ENCODE measurements at places on chromosomes 4 and X.
A peak's percentile ranks its signal among the peaks of the same experiment; 100 is the strongest.

DNA sequence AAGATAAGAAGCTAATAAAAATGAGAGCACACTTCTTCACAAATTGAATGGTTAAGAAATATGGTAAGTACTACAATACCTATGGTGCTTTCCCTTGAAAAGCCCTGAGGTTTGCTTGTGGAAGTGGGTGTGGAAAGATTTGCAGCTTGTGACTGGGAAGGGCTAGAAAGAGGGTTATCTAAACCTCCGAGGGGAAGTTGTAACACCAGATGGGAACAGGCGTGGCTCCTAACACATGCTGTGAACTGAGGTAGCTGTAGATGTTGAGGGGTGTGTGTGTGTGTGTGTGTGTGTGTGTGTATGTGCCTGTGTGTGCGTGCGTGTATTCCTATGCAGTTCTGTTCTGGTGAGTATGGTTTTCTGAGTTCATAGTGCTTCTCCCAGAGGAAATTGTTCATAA is 21.5 kb downstream of the FRMPD4 start:
- DNase-seq: no peak

GRCh38 chrX:29477878-29478277 is 737.5 kb upstream of the MAGEB2 start:
- no peak for DNase-seq

- DNase-seq: peak; percentile 41
Measured at GRCh38 chrX:130055103-130055502, 55.2 kb downstream of the ELF4 start.

GRCh38 chrX:1629244-1629643 is 14.4 kb downstream of the ASMT start:
- DNase-seq: no peak

DNA sequence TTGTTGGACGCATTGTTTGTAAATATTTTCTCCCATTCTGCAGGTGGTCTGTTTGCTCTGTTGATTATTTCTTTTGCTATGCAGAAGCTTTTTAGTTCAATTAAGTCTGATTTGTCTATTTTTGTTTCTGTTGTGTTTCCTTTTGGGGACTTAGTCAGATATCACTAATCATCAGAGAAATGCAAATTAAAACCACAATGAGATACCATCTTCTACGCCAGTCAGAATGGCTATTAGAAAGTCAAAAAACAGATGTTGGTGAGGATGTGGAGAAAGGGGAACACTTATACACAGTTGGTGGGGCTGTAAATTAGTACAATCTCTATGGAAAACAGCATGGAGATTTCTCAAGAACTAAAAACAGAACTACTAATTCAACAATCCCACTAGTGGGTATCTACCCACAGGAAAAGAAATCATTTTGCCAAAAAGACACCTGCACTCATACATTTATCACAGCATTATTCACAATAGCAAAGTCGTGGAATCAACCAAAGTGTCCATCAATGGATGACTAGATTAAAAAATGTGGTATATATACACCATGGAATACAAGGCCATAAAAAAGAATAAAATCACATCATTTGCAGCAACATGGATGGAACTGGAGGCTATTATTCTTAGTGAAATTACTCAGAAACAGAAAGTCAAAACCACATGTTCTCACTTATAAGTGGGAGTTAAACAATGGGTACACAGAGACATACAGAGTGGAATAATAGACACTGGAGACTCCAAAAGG is 8.1 kb downstream of the COQ2 start:
- no peak for DNase-seq

DNA sequence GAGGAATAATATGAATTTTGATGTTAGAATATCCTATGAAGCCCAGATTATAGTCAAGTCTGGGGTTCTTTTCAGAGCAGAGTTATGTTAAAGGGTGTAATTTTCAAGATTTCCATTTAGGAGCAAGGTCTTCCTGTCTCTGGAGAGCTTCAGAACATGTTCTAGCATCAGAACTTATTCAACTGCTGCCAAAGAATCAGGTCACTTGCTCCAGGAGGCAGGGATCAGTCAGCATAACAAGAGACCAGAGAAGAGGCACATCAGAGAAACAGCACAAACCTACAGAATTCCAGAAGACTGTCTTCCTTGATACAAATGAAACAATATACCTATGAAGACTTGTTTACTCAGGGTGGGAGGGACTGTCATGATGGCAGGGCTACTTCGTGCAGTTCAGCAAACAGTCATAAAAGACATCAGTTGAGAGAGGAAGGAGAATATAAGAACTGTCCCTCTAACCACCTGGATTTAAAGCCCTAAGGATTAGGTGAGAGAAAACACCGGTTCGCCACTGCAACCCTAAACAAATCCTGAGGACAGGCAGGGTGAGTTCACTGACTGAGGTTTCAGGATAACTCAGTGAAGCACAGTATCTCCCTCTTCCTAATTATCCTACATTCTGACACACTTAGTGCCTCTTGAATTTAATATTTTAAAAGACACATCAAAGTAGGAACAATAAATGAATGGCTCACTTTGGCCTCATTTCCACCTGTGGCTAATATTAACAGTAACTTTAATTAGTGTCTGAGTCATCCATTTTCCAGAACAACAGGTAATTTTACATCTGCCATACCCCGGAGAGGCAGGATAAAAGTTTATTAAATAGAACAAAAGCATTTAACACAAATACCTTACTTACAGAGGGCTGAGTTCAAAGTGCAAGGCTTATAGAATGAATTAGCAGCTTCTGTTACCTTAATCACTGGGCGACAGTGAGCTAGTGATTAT is 93.0 kb downstream of the HDAC8 start:
- DNase-seq: no peak

DNA sequence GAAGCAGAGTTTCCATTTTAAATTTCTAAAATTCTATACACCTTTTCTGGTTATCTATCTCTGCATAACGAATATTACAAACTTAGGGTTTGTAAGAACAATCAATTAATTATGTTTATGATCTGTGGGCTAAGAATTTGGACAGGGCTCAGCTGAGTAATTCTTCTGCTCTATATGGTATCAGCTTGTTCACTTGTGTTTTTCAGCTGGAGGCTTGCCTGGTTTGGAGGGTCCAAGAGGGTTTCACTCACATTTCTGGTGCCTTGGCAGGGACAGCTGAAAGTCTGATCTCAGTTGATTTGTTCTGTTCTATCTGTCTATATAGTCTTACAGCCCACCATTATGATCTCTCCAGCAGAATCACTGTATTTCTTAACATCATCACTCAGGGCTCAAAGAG is 57.8 kb upstream of the ADGRA3 start:
- no peak for DNase-seq

- DNase-seq: no peak
Measured at GRCh38 chrX:76919761-76920160, 492.3 kb downstream of the MAGEE1 start.

- DNase-seq: no peak
Measured at GRCh38 chr4:2388429-2389182, 29.8 kb downstream of the ZFYVE28 start.

- DNase-seq: no peak
Measured at GRCh38 chrX:38890963-38891362, 89.7 kb downstream of the MID1IP1 start.

- no peak for DNase-seq
Measured at GRCh38 chr4:154422152-154422551, 69.4 kb downstream of the DCHS2 start.

DNA sequence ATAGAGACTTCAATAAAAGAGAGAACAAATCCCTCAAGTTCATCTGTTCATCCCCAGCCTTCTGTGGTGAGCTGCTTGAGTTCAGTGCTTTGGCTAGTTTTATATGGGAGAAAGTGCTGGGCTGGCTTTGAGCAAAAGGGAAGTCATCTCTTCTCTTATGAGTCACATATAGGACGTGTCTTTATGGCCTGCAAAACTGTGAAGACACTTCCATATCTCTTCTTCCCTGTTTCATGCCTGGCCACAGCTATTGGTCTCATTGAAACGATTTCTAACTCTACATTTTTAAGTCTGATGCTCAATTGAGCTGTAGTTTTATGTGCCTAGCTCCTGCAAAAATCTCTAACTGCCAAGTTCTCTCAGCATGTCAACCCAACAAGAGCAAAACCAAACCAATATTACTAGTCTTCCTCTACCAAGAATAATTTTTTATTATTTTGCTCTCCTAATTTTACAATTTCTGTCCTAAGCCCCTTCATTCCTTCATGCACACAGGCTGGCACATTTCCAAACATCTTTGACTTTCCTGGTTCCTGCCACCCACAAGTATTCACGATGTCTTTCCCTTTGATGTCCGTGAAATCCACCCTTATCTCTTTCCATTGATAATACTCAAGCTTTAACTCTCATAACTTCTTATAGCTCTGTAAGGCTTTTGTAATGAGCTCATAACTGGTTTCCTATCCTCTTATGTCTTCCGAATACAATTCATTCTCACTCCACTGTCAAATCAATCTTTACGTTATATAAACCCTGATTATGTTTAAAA is 165.3 kb downstream of the BTC start:
- DNase-seq: no peak

- no peak for DNase-seq
Measured at GRCh38 chr4:124432500-124432899, 280.0 kb downstream of the ANKRD50 start.

- no peak for DNase-seq
Measured at GRCh38 chr4:161937596-161937995, 226.2 kb downstream of the FSTL5 start.

- peak; percentile 57 for DNase-seq
Measured at GRCh38 chr4:7124689-7125442, 57.0 kb upstream of the GRPEL1 start.

DNA sequence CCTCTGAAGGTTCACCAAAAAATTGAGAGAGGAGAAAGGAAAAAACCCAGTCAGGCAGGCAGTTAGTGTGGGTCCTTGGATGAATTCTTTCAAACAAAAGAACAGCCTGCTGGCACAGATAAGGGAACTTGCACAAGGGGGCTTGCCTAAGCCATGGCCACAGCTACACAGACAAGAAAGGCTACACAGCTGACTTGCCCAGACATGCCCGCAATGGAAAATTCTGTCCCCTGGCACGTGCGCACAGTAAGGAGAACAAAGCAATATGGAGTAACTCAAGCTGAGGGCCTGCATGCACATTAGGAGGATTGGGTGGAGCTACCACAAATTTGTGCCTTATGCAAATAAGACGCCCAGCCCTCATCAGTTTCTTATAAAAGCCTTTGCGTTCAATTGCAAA is 512.5 kb upstream of the HTR2C start:
- DNase-seq: no peak

DNA sequence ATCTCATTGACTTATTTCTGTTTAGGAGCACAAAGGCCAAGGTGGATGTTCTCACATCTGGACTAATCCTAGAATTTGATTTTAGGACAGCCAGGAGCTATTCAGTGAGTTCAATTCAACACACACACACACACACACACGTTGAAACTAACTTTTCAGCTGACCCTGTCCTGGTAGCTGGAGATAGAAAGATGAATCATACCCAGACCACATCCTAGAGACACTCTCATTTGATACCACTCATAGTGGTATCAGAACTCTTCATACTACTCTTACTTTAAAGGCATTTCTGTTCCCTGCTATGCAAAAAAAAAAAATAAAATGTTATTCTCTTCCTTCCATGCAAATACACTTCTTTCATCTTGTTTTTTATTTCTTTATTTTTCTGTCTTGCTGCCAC is 36.7 kb downstream of the KLF8 start:
- no peak for DNase-seq

GRCh38 chrX:30615229-30615628 is 37.7 kb upstream of the TASL start:
- DNase-seq: no peak

DNA sequence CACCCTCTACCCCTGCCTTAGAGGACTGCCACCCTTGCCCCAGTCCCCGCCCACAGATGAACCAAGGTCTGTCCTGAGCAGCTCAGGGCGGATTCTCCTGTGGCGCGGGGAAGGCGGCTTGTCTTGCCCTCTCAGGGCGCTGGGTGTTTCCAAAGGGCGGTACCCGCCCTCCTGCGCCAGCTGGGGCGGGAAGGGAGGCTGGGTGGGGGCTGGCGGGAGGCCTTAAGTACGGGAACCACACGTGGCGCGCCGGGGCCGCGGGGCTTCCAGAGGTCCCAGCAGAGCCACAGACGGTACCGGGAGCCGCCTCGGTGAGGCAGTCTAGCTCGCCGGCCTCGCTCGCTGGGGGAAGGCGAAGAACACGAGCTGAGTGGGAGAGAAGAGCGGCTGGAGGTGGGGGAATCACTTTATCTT is 361.1 kb downstream of the MID1IP1 start:
- no peak for DNase-seq

DNA sequence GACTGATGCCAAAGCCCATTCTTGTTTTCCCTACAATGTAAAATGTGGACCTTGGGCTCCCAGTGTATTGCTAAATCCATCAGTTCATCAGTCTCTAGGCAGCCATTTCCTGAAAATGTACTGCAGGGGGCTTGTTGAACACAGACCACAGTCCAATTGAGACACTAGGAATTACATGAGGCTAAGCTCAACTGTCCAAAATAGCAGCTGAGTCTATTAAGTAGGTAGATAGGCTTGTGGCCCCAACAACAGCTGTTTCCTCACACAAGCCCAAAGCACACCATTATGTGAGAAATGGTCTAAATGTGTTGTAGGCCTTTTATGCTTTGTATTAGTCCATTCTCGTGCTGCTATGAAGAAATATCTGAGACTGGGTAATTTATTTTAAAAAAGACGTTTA is 60.0 kb upstream of the PAK3 start:
- no peak for DNase-seq

GRCh38 chr4:3465698-3466671 is 2.9 kb downstream of the DOK7 start:
- DNase-seq: no peak

DNA sequence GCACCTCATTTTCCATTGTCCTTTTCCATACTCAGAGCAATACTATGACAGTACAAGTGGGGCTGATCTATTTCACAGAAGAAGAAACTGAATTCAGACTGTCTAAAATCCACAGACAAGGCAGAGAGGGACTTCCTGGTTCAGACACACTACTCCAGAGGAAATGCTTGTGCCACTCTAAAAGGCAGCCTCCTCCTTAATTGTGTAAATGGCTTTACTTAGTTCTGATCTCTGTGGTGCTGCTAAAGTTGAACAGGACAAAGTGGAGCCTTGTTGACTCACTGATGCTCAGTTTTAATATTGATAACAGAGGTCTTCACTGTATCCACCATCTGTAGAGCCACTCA is 122.4 kb downstream of the KIT start:
- DNase-seq: no peak

DNA sequence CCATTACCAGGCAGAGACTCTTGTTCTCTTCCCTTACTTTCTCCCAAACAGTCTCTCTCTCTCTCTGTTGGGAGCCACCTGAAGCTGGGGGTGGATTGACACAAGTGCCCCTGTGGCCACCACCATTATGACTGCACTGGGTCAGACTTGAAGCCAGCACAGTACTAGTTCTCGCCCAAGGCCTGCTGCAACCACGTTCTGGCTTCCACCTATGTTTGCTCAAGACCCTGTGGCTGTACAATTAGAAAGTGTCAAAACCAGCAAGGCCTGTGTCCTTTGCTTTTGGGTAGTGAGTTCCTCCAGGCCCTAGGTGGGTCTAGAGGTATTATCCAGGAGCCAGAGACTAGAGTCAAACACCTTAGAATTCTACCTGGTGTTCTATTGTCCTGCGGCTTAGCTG is 31.0 kb downstream of the MAGED2 start:
- DNase-seq: no peak

GRCh38 chrX:154458954-154459778 is 1.1 kb downstream of the PLXNA3 start:
- DNase-seq: no peak

All from amniotic stem cell (primary cell).